ENCODE measurements at places on chromosomes 7 and 10.

GRCh38 chr10:97498841-97499560, at the start of gene UBTD1:
Gene UBTD1, plus strand, starts transcription at chr10:97498924. Its CDS starts 280 bp downstream, at chr10:97499204.
- peak; percentile 41 for DNase-seq

GRCh38 chr7:9036080-9036479, 602.7 kb downstream of the NXPH1 start:
- no peak for DNase-seq

- no peak for DNase-seq
These were observed 7.8 kb downstream of the NPTX2 start for GRCh38 chr7:98624846-98625420.

DNA sequence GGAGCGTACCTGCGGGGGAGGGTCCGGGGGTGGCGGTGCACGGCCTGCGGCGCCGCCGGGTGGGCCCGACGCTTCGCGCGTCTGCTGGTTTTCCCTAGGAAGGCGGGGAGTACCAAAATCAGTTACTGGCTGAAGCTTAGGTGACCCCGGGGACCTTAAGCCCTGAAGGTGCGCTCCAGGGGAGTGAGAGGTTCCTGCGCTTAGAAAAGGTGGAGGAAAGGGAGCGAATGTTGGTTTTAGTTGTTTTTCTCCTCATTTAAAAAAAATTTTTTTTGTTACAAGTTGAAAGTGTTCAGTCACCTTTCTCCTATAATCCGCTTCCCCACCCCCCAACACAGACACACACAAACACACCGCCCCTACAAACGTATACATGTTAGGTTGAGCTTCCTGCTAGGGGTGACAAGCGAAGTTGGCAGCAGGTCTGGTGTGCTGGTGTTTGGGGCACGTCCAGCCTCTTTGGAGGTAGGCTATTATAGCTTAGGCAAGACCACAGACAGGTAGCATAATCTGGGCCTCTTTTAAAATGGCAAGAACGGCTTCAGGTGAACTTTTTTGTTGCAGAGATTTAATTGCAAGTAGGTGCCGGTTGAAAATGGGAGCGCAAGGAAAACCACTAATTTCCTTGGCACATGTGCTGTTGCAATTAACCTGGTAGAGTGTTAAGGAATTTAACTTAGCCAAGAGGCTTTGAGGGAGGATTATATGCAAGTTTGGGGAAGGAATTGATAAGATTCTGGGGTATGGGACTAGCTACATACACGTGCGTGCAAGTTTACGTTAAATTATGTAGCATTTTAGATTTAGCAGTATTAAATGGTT, 945 bp downstream of the ADD3 start:
- DNase-seq = peak; percentile 27

GRCh38 chr10:91002656-91003055, 81.8 kb upstream of the ANKRD1 start:
- no peak for DNase-seq

DNA sequence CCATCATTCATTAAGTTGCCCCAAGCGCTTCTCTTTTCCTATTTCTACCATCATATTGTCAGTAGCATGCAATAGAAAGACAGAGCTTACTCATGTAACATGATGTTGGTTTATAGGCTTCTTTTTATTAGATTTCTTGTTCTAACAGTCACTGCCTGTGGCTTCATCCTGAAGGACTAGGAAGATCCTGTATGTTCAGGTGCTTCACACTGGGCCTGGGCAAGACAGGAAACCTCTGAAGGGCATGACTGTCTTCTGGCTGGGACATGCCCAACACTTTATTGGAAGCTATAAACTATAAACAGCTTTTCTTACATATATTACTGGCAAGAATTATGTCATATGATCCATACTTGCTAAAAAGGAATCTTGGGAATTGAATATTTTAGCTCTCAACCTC, 258.4 kb upstream of the AKR1E2 start:
- no peak for DNase-seq

DNA sequence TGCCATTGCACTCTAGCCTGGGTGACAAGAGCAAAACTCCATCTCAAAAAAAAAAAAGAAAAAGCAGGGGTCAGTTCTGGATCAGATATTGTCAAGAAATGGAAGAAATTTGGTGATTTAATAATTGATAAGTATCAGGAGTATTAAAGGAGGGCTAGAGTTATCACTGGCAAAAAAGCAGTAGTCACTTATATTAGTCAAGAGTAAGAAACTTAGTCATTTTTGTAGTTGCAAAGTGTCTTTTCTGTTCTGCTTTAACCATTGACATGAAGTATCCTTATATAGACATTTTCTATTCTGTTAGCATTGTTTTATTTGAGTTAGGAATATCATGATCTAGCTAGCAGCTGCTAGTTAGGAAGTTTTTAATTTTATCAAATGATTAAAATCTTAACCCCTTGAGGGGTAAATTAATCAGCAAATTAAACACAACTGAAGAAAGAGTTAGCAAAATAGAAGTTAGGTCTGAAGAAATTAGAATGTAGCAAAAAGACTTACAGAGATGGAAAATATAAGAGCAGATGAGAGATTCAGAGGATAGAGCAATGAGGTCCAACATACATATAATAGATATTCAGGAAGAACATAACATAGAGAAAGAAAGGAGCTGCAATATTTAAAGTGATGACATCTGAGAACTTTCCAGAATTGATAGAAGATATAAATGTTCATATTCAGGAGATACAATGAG, 7.3 kb upstream of the CCDC6 start:
- DNase-seq = no peak

DNA sequence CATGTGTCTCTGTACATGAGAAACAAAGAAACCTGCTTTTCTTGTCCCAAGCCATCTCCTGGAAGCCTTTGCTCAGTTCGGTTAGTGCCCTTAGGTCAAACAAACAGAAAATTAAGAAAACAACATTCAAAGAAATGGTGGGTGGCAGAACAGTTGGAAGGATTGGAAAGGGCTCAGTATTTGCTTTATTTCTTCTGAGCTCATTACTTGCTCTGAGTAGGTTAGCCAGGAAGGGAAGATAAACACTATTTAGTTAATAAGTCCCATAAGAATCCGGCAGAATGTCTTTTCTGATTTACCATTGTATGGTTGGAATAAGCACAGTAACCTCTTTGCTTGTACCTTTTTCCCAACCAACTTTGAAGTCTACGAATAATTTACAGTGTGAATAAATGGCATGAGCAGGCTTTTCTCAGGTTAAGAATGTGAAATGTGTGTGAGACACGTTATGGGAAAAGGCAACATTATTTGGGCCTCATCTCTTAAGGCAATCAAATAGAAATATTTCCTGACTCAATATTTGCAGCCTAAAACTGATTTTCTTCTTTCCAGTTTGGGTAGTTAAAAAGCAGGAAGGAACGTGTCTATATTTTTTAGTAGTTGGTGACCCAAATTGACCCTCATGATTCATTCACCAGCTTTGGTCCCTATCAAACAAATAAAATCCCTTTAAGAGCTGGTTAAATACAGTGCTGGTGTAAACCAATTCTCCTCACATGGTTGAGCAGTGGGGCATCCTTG, 158.5 kb downstream of the DKK1 start:
- DNase-seq = no peak

DNA sequence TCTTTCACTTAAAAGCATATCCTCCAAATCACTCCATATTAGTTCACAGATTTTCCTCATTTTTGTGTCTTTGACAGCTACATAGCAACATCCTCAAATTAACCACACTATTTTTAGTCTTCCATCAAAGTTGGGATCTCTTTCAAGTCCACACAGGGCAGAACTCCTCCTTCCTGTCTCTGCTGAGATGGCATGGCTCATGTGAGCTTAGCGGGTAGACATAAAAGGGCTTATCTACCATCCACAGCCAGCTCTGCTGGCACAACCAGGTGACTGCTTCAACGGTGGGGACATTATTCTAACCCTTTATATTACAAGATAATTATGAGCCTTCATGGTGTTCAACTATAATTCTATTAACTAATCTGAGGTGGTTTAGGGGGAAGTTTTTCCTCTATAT, 35.5 kb downstream of the ICA1 start:
- no peak for DNase-seq

DNA sequence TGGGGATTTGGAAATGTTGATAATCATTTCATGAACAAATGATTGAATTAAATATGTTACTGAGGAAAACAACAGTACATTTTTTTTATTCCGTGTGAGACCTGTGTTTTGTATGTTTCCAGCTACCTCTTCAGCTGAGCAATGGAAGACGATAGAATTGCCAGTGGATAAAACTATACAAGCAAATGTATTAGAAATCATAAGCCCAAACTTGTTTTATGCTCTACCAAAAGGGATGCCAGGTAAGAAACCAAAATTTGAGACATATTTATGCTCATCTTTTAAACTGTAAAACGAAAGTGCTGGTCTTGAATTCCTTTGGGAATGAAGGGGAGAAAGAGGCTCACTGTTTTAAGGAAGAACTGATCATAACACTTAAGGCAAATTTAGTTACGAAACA, 17.8 kb upstream of the VWA2 start:
- DNase-seq = no peak
